ENCODE measurements at places on chromosomes 12 and 14.

- no peak for DNase-seq
Measured at GRCh38 chr12:1936406-1937320, 18.2 kb upstream of the CACNA2D4 start.

DNA sequence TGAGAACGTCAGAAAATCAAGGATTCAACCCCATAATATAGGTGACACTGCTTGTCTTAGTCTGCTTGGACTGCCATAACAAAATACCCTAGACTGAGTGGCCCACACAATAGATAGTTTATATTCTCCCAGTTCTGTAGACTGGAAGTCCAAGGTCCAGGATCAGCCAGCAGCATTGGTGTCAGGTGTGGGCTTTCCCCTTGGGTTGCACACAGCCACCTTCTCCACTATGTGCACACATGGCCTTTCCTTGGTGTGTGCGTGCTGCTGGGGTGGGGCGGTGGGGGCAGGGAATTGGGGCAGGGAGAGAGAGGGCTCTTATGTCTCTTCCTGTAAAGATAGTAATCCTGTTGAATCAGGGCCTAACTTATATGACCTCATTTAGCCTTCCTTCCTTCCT, 106.4 kb downstream of the SLC25A47 start:
- no peak for DNase-seq

- no peak for DNase-seq
Measured at GRCh38 chr12:108016022-108016564, 113.0 kb upstream of the WSCD2 start.

GRCh38 chr14:51205486-51205885, 34.6 kb upstream of the TMX1 start:
- no peak for DNase-seq

GRCh38 chr12:25800101-25800500, 158.4 kb upstream of the RASSF8 start:
- no peak for DNase-seq

DNA sequence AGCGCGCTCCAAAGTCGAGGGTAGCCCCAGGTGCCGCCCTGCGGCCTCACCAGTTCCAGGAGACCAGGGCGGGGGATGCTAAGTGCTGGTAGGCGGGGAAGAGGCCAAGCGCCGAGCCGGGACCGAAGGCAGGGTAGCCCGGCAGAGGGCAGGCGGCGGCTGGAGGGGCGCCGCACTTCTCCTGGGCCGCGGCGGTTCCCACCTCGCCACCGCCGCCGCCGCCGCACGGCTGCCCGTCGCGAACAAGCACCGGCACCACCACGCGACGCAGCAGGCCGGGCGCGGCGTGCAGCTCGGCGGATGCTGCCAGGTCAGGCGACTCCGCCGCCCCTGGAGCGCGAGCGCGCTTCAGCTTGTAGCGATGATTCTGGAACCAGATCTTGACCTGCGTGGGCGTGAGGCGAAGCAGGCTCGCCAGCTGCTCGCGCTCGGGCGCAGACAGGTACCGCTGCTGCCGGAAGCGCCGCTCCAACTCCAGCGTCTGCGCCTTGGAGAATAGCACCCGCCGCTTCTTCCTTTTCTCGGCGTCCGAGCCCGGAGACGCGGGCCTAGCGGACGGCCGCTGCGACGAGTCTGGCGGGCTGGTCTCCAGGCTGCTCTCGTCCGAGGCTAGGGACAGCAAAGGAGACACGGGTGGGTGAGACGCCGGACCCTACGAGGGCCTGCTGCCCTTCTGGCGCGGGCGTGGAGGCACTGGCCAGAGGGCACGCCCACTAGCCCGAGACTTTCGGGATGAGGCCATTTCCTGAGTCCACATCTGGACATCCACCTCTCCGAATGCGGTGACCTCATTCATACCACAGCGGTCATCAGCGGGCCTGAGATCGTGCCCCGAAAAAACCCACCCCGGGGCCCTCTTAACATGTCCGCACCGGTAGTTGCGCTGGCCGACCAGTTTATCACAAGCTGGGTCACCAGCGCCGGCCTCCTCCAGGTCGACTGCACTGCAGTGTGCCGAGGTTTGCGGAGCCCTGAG, 1.3 kb downstream of the NKX2-8 start:
- no peak for DNase-seq

DNA sequence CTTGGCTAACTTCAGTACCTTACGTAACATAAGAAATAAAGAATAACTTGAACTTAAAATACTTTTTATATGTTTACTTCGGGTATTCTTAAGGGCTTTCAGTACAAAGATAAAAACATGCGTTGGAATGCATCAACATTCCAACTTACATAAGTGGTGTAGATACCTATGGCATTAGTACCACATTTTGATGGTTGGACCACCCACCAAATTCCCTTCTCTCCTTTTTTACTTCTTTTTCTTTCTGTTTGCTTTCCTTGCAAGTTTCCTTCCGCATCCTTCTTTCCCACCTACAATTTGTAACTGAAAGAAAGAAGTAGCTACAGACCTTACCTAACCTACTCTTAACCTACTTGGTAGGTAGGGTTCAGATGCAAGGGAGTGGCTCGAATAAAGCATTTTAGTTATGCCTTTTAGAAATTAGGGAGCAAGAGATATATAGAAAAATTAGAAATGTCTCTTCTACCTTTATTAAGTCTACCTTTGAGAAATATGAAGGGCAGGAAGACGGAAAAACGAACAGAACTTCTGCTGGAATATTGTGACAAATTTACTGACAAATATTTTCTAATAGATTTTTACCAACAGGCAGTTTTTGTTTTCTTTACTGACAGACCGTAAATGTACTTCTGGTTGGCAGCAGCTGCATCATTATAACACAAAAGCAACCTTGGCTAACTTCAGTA, 2.1 kb upstream of the ARHGAP5 start:
- DNase-seq, result no peak

DNA sequence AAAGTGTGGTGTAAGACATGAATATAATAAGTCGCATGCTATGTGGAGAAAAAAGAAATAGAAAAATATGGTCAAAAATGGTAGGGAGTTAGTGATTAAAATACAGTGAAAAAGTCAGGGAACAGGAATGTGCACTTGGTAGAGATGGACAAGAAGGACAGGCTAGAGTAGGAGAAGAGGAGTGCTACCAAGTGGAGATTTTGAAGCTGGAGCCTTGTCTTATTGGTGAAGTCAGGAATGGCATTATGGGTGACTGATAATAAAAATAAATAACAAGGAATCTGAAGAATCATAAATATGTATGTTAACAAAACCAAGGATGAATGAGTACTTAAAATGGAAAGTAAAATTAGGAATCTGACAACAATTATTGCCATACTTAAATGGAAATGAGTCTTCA, 204.8 kb downstream of the PRKD1 start:
- no peak for DNase-seq

- no peak for DNase-seq
Measured at GRCh38 chr14:24885410-24885913, 164.5 kb downstream of the STXBP6 start.

GRCh38 chr12:94079566-94080340, 68.6 kb upstream of the PLXNC1 start:
- no peak for DNase-seq

DNA sequence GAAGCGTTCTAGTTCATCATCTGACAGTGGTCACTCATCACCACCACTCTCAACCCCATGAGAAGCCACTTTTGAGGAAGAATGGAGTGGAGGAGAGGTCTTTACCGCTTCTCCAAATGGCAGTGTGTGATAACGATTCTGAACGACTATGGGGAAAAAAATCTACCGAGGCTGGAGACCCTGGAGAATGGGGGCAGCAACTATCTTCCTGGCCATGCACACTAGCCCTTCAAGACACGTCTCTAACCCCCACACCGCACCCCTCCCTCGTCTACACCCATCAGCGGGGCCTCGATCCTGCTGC, 365 bp downstream of the ING4 start:
- no peak for DNase-seq

DNA sequence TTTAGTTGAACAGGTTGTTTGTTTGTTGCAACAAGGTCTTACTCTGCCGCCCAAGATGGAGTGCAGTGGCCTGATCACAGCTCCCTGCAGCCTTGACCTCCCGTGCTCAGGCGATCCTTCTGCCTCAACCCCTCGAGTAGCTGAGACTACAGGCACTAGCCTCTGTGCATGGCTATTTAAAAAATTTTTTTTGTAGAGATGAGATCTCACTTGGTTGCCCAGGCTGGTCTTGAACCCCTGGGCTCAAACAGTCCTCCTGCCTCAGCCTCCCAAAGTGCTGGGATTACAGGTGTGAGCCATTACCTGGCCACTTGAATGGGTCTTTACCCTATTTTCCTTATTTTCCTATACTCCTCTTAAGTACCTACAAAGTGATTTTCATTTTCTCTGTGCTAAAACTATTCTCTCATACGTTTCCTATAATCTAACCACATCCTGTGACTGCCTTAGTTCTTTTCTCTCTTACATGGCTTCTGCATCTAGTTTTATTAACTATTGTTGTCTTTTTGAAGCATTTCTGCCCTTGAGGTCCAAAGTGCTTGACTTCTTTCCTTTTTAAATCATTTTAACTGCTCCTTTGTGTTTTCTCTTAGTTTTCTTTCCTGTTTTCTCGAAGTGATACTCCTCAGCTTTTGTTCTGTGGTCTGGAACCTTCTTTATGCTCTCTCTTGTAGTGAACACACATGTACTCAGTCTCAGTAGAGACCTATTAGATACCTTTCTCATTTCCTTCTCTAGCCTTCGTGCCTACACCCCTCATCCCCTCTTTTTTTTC, 14.1 kb downstream of the GPX2 start:
- DNase-seq, result no peak

DNA sequence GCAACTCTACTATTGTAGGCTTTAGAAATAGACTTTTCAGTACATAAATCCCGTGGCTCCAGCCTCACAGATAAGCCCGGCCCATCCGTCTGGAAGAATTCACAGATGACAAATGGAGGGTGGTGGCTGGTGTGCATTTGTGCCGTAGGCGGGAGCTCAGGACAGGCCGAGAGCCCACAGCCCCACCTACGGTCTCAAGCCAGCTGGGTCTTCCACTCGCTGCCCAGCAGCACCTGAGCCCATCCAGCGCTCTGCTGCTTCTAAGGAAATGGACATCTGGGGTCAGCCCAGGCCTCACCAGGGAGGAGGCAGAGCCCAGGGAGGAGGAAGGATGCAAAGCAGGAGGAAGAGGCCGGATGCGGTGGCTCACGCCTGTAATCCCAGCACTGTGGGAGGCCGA, 72.8 kb downstream of the KIF26A start:
- DNase-seq, result no peak

- DNase-seq, result no peak
Measured at GRCh38 chr12:7162691-7163114, 26.8 kb upstream of the PEX5 start.

DNA sequence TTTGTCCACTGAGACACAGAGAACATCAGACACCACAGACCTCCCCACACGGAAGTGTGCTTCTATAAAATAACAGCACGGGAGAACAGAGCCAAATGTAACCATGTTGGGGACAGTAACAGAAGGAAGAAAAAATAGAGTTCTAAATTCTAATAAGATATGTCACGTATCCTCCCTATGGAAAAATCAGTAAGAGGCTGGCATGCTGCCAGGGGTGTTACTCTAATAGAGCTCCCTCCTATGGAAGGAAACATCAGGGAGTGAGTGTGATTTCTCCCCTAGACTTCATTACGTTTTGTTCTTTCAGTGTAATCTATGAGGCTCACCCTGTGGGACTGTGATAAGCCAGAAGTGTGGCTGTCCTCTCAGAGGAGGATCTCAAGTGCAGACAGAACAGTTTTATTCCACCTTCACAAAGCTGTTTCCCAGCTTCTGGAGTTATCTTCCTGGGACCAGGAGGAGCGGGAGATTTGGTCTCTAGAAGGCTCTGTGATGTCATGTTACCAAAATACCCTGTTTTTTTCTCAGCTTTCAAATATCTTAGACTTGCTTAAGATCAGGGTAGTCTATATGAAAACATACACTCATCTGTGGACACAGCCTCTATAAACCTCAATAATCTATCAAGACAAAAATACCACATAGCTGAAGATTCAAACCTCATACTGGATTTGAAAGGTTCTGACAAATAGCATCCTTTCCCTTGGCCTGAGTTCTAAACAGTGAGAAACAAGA, 69.3 kb downstream of the ZFC3H1 start:
- DNase-seq, result no peak

DNA sequence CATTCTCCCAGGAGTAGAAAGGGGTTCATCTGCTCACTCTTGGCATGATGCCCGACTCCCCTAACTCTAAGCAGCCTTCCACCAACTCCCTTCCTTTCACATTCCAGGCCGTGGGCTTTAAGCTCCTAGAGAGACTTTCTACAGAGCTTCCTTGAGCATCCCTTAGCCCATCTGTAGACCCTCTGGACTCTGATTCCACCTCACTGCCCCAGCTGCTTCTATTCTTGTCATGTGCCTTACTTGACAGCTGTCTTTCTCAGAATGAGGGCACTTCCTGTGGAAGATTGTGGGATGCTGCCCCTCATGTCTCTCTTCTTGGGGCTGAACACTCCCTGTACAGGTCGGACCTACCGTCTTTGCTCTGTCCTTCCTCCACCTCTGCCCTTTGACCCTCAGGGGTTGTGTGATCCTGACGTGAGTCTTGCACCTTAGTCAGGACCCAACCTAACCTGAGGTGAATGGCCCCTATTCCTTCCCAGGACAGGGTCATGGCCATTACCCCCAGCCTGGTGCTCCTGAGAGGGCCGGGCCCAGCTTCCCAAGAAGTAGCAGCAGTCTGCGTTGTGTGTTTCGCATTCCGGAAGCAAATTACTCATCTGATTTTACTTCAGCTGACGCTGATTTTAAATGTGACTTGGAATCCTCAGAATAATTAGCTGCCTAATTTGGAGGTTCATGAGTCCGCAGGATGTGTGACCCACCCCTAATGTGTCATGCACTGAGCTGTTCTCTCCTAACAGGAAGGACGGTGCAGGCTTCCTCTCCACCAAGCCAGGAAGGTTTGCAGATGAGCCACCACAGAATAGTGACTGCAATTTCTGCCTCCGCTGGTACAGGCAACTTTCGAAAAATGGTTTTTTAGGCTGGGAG, 2.7 kb upstream of the GALNT6 start:
- peak; percentile 34 for DNase-seq

DNA sequence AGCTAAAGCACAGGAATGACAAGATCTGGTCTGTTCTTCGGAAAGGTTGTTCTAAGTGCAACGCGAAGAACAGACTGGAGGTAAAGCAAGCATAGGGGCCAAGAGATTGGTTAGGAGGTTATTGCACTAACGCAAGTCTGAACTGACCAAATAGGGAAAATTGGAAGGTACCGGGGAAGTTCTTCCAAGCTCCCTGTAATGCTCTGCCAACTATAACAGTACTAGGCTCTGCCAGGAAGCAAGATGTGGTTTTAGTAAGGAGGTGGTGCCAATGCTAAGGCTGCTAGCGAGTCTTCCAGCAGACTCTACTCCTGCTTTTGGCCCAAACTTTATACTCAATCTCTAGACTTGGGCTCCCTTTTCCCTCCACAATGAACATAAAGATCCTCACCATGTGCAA, 138.6 kb downstream of the PAWR start:
- no peak for DNase-seq

- no peak for DNase-seq
Measured at GRCh38 chr12:66960704-66961690, 282.1 kb upstream of the GRIP1 start.

DNA sequence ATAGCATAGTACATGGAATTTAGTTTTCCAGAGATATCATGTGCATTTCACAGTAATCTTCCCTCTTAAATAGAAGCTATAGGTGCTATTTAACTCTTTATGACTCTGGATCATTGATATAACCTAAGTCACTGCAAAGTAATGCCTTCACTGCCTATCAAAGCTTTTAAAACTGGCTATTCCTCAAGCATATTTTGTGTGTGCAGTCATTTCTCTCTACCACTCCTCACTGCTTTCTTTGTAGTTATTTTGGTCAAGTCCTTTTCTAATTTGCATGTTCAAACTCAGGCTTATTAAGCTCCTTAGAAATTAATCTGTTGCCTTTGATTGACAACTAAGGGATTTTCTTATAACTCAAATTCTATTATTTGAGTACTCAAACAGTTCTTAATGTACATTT, 79.4 kb upstream of the PLEKHG7 start:
- no peak for DNase-seq
